Activated T-cell treated with anti-CD3 and anti-CD28 coated beads, Interleukin-2, amount 50 U/mL, for 4 hours (primary cell): ENCODE measurements at places on chromosomes 7 and 10.

DNA sequence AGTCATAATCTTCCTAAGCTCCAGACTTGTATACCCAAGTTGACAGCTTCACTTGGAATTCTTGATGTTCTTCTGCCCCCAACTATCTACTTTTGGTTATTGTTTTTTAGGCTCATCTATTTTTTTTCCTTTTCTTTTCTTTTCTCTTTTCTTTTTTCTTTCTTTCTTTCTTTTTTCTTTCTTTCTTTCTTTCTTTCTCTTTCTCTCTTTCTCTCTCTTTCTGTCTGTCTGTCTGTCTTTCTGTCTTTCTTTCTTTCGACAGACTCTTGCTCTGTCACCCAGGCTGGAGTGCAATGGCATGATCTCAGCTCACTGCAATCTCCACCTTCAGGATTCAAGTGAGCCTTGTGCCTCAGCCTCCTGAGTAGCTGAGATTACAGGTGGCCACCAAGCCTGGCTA lies 36.5 kb downstream of the KMT2E start:
- no peak for DNase-seq

- no peak for DNase-seq
These were observed 106.7 kb downstream of the TNS3 start for GRCh38 chr7:47474937-47475879.

DNA sequence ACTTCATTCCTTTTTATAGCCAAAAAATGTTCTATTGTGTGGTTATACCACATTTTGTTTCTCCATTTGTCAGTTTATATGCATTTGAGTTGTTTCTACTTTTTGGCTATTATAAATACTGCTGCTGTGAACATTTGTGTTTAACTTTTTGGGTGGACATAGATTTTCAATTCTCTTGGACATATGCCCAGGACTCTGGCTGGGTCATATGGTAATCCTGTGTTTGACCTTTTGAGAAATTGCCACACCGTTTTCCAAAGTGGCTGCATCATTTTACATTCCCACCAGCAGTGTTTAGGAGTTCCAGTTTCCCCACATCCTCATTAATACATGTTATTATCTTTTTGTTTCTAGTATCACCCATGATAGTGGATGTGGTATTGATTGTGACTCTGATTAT lies 39.4 kb downstream of the CSGALNACT2 start:
- no peak for DNase-seq

DNA sequence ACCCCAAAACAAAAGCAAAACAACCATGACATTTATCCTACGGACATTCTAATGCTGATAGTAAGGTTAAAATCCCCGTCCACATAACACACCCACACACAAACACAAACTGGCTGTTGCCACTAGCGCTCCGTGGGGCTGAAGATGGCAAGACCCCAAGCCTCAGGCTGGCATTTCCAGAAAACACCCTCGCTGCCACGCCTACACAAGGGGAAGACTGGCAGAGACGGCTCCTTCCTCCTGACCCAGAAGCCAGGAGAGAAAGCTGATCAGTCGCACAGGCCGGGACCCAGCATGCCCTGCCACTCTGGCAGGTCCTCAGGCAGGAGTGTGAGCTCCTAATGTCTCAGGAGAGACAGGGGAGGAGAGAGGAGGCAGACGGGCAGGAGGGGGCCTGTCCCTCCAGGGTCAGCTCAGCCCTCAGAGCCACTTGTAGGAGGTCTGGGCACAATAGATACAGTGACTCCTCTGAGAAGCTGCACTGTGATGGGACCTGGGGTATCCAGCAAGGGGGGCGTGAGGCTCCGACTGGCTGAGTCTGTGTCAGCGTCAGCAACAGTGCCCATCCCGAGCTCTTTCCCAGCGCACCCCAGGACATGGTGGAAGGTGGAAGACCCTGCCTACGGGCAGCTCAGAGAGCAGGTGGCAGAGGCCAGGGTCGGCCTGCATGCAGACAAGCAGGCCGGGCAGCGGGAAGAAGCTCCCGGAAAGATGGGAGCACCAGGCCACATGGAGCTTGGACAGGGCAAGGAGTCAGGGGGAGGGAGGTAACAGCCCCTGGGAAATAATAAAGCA lies 326.9 kb downstream of the PTPRN2 start:
- DNase-seq: no peak

GRCh38 chr7:19390795-19391194 lies 245.6 kb upstream of the FERD3L start:
- DNase-seq: no peak

DNA sequence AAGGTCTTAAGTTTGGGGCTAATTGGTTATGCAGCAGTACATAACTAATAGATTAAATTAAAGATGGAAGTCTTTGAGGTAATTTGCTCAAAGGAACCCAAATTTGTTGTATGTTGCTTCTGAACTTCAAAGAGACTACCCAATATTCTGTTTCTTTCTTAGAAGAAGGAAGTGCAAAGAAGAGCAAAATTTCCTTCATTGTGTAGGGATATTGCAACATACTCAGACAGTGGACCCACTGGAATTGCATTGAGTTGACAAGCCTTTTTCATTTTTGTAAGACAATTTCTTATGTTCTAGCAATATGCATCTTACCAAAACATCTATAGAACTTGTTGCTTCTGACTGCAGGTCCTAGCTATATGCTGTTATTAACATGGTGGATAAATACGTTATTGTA lies 527.8 kb downstream of the SH2D4B start:
- DNase-seq: no peak

GRCh38 chr10:5502571-5503476 lies 3.5 kb upstream of the CALML5 start:
- no peak for DNase-seq

DNA sequence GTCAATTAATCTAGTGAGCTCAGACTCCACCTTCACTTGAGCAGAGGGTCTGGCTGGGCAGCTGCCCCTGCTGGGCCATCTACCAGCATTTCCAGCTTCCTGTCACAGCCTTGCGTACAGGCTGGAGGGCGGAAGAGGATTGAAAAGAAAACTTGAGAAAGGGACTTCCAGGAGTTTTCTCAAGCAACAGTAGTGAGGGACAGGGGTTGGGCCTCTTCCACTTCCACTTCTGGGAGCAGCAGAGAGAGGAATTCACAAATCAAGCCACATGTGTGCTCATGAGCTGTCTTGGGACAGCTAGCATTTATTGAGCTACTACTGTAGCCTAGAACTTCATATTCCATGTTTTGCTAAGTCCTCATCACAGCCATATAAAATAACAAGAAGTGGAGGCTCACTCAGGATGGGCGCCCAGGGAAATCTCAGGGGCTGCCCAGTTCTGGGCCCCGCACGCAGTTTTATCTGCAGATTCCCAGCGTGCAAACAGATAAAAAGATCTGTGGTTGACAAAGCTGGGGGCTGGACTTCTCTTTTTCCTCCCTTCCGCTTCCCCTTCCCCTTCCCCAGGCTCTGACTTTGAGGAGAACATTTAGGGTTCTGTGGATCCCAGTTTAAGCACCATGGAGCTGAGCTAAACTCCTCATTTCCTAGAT lies 135.8 kb downstream of the RGS10 start:
- DNase-seq: no peak

DNA sequence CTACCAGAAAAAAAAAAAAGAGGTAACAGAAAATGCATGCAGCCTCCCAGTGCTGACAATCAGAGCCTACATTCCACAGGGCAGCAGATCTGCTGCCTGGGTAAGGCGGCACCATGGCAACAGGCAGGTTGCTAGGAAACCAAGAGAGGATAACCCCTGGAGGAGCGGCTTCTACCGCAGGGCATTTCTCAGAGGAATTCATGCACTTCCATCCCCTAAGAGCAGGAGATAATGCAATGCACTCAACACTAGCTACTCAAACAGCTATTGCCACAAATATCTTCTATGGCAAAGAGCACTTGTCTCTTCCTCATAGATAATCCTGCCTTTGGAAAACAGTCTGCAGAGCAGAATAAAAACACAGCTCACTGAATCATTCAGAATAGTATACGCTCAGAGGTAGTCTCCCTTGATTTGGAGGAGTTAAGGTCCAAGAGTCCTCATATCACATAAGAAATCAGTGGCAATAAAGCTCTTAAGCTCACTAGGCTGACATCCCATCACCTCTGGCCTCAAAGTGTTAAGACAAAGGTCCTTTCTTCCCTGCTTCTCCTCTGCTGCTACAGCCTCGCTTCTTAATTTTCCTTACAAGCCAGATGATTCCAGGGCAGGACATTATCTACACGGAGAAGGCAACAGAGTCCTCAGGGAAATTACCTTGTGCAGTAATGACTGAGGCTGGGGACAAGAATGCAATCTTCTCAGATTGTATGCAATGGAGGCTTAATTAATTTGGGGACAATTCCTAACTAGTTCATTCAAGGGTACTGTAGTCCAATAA lies 10.7 kb downstream of the PSAP start:
- DNase-seq: no peak

- DNase-seq: no peak
These were observed 786 bp upstream of the CNOT4 start for GRCh38 chr7:135510592-135511183.

DNA sequence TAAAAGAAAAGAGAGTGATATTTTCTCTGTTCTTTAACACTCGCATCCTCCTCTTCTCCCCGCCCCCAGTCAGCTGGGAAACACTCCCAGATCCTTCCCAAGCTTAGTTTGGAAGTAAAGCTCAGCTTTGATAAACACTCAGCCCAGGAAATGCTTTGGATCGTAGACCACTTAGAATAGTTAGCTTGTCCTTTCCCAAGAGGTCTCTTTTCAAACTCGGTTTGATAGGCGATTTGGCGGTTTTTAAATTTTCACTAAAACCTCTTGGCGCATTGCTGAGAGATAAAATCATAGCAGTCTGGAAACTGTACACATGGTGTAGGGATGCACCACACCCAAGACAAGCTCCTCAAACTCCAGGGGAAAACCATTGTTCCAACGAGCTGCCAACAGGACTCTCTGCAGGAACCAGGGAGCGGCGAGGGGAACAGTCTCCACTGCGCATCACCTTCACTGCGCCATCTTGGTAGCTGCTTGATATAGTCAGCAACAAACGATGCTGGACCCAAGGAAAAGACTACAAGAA lies 22.3 kb downstream of the SMURF1 start:
- DNase-seq: no peak

GRCh38 chr7:98323597-98324322 lies 42.3 kb downstream of the BRI3 start:
- DNase-seq: no peak

GRCh38 chr10:60817398-60817805 lies 39.1 kb downstream of the CDK1 start:
- no peak for DNase-seq

DNA sequence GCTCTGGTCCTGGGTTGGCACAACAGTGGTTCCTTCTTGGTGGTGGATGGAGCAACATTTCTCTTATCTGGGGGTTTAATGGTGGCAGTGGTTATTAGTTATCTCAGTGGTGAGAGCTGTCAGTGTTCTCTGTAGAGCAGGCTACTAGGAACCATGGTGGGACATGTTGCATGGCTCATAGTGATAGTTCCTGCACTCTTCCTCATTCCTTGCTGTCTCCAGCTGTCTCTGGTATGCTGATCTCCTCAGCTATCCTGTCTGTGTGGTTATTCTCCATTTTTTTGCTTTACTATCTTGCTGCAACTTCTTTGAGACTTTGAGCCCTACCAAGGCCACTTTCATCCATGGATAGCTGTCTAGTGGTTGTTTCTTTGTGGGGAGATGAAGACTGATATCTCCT lies 44.0 kb downstream of the CCDC7 start:
- DNase-seq: no peak

GRCh38 chr7:107494315-107494751 lies 24.5 kb downstream of the GPR22 start:
- DNase-seq: no peak

GRCh38 chr10:89337484-89337883 lies 9.7 kb downstream of the IFIT3 start:
- DNase-seq: peak; percentile 36

GRCh38 chr10:57102236-57102635 lies 741.2 kb upstream of the ZWINT start:
- DNase-seq: no peak

DNA sequence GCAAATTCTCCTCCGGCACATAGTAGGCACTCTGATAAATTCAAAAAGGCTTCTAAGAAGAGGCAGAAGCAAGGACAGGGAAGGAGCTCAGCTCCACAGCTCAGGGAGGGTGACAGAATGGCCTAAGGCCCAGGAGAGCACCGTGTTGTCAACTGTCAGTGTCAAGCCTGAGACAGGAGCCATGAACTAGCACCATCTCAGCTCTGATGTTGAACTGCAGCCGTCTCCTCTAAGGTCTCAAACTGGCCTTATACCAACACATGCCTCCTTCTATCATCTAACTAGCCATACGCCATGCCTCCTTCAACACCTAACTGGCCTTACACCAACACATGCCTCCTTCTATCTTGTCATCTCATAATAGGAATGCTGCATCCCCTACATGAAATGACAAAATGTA lies 73.0 kb downstream of the IGF2BP3 start:
- DNase-seq: no peak

- peak; percentile 25 for DNase-seq
These were observed 7.5 kb upstream of the LRRN3 start for GRCh38 chr7:111083413-111083812.

GRCh38 chr7:41005374-41005901 lies 697.5 kb downstream of the INHBA start:
- no peak for DNase-seq

DNA sequence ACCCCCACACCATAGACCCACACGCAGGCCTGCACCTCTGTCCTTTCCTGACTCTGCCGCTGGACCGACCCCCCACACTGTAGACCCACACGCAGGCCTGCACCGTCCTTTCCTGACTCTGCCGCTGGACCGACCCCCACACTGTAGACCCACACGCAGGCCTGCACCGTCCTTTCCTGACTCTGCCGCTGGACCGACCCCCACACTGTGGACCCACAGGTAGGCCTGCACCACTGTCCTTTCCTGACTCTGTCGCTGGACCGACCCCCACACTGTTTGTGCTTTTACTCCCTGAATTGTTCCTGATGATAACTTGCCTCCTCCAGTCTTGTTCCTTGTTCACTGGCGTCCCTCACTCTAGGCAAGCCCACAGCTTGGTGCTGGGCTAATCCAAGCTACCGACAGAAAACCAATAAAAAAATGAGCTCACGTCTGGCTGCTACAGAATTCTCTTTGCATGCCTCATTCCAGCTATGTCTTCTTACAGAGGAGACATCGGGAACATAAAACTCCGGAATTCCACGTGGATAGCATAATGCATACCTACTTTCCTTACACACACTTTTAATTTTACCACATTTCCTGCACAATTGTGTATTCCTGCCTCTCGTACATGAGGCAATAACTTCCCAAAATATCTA lies 494.3 kb downstream of the PTPRN2 start:
- no peak for DNase-seq

GRCh38 chr7:4621396-4621795 lies 60.7 kb upstream of the FOXK1 start:
- no peak for DNase-seq

DNA sequence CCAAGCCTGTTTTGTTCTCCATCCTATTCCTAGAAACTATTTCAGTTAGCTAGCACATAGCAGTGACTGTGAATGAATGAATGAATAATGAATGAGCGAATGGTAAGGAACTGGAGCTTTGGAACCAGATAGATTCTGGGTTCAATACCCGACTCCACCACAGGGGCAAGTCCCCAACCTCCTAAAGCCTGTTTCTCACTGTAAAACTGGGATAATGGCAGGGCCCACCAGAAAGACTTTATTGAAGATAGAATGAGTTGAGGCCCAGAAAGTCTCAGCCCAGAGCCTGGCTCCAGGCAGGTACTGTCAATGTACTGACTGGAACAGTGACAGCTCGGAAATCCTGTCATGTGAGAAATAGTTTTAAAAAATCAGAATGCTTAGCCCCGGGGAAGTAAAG lies 1.1 kb upstream of the CDH23 start:
- DNase-seq: no peak

GRCh38 chr7:47714669-47715607 lies 133.0 kb upstream of the TNS3 start:
- DNase-seq: no peak
